T-cell (primary cell): ENCODE measurements at places on chromosomes 6 and 20. TPM values are rescaled to one million over a fixed set of nuclear protein-coding genes. Genes with fewer than 3 reads are reported as not detected.

NKAIN2 gene
- 0.13 TPM for total RNA-seq

NKX2-4 gene
- total RNA-seq, result not detected

C6orf15 gene
- total RNA-seq, result not detected

DNA sequence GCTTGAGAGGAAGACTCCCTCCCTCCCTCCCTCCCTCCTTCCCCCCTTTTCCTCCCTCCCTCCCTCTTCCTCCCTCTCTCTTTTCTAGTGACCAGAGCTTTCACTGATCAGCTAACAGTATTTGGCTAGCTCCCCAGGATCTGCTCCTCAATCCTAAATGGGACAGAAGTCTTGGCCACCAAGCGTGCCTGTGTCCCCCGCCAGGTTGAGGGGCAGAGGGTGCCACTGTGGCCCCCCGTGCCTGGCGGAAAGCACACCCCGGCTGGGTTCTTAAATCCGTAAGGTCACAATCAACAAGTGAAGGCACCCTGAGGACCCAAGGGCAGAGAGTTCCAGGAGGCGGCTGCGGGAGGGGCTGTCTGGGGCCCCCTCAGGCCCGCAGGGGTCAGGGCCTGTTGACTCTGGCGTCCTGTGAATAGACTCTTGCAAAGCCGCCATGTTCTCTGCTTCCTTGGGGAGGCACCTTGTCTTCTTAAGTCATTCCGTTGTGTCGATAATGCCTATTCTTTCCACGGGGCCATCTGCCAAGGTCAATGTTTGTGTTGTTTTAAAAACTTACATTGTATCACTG lies 38.9 kb upstream of the STX16 start:
- peaks cover 35% of the 10 kb centered on the region for H3K27me3 ChIP-seq
- no peak overlapping the region for H3K27ac ChIP-seq
- H3K4me3 ChIP-seq, result no peak overlapping the region
- DNase-seq, result no peak
- H3K36me3 ChIP-seq, result no peaks in the 10 kb centered on the region
- no peaks in the 10 kb centered on the region for H3K4me1 ChIP-seq

GRCh38 chr6:117446861-117447260 lies 21.1 kb upstream of the ROS1 start:
- no peak overlapping the region for H3K4me3 ChIP-seq
- no peak overlapping the region for H3K27ac ChIP-seq
- H3K4me1 ChIP-seq, result peaks cover 3% of the 10 kb centered on the region
- no peaks in the 10 kb centered on the region for H3K36me3 ChIP-seq
- no peaks in the 10 kb centered on the region for H3K27me3 ChIP-seq

GRCh38 chr6:33197431-33198048 lies 2.9 kb downstream of the RXRB start:
- peaks cover 48% of the 10 kb centered on the region for H3K36me3 ChIP-seq
- peaks cover 50% of the 10 kb centered on the region for H3K4me1 ChIP-seq
- H3K27ac ChIP-seq, result no peak overlapping the region
- H3K4me3 ChIP-seq, result no peak overlapping the region

DNA sequence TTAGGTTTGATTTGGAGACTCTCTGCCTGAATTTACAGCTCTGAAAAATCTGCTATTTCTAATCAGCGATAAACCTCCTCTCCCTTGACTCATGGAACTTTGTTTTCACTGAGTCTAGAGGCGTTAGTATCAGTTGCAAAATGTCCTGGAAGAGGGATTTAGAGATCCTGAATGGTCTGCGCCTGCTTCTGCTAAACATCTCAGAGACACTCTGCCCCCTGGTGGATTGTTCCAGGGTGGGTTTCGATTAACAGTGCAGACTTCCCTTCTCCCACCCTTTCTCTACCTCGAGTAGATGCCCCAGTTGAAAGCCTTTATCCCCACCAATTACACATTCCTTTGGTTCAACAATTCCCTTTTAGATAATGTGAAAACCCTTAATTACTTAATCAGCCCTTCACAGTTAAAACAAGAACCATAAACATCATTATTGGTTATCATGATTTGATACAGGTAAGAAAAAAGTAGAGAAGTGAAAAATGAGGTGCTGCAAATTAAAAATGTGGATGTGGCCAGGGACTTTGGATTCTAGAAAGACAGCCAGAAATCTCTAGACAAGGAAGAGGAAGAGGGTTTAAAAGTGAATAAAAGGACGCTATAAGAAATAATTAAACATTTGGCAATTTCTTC lies 5.5 kb downstream of the HTR1B start:
- no peak overlapping the region for H3K4me3 ChIP-seq
- H3K36me3 ChIP-seq, result no peaks in the 10 kb centered on the region
- no peak for DNase-seq
- H3K27me3 ChIP-seq, result peaks cover 12% of the 10 kb centered on the region

SLC17A4 gene
- total RNA-seq, result not detected

TSPO2 gene
- not detected for total RNA-seq

GRCh38 chr6:35177596-35177995 lies 36.2 kb upstream of the SCUBE3 start:
- H3K4me3 ChIP-seq, result no peak overlapping the region
- H3K27me3 ChIP-seq, result peaks cover 25% of the 10 kb centered on the region
- no peak for DNase-seq
- peaks cover 9% of the 10 kb centered on the region for H3K4me1 ChIP-seq
- H3K36me3 ChIP-seq, result no peaks in the 10 kb centered on the region
- no peak overlapping the region for H3K27ac ChIP-seq

DNA sequence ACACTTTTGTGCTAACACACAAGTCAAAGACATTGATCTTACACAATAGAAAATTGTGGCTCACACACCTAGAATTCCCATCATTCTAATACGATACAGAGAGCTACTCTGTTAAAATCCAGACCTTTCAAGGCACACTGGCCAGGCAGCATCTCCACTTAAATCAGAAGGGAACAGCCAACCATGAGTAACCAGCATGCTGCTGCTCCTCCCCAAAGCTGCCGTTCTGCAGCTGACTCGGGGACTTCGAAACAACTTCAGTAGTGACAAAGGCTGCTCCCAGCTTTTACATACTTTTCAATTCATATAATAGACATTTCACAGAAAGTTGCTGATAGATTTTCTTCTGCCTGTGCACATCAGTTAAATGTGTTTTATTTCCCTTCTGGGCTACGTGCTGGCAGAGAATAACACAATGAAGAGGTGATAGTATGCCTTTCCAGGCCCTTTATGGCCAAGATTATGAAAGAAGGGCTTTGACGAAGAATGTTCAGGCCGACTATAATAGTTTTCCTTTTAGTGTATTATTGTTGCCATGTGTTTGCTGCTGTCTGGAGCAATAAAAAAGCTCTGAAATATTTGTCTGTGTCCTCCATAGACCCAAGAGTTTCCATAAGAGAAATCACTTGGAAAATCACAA lies 159.0 kb downstream of the GMDS start:
- no peaks in the 10 kb centered on the region for H3K27me3 ChIP-seq
- H3K36me3 ChIP-seq, result no peaks in the 10 kb centered on the region
- no peak overlapping the region for H3K4me3 ChIP-seq
- peaks cover 4% of the 10 kb centered on the region for H3K4me1 ChIP-seq
- H3K27ac ChIP-seq, result no peak overlapping the region

LY6G5C gene
- 5.8 TPM for total RNA-seq

- no peaks in the 10 kb centered on the region for H3K27me3 ChIP-seq
- H3K27ac ChIP-seq, result peak overlapping the region; percentile 32
- no peaks in the 10 kb centered on the region for H3K36me3 ChIP-seq
- peak; percentile 35 for DNase-seq
- H3K4me1 ChIP-seq, result peaks cover 12% of the 10 kb centered on the region
These were observed 201.6 kb upstream of the SGK1 start for GRCh38 chr6:134519465-134519864.

DNA sequence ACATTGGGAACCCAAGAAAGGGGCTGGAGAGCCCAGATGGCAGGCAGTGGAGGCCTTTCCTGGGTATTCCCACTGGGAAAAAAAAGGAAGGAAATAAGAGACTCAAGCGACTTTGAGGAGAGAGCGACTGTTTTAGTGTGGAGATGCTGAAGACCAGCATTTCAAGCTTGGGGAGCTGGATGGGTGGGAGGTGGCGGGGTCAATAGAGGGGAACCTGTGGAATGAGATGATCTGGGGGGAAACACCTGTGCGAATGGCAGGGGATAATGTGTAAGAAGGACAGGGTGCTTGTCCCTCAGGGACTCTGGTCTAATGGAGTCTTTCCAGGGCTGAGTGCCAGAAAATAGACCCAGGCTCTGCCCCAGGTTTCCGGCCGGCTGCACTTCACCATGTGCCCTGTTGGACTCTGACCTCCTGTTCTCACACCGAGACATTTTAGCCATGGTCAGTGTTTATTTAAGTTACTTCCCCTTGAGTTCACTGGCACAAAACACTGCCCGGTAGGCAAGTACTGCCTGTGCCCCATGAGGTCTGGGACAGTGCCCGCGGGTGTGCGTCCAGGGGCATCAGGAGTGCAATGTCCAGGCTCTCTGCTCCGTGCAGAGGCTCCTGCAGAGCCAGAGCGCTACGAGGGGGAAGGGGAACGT lies 50.4 kb upstream of the NKX2-2 start:
- peaks cover 4% of the 10 kb centered on the region for H3K27me3 ChIP-seq
- H3K36me3 ChIP-seq, result no peaks in the 10 kb centered on the region
- no peak overlapping the region for H3K27ac ChIP-seq
- DNase-seq, result no peak
- no peak overlapping the region for H3K4me3 ChIP-seq

DNA sequence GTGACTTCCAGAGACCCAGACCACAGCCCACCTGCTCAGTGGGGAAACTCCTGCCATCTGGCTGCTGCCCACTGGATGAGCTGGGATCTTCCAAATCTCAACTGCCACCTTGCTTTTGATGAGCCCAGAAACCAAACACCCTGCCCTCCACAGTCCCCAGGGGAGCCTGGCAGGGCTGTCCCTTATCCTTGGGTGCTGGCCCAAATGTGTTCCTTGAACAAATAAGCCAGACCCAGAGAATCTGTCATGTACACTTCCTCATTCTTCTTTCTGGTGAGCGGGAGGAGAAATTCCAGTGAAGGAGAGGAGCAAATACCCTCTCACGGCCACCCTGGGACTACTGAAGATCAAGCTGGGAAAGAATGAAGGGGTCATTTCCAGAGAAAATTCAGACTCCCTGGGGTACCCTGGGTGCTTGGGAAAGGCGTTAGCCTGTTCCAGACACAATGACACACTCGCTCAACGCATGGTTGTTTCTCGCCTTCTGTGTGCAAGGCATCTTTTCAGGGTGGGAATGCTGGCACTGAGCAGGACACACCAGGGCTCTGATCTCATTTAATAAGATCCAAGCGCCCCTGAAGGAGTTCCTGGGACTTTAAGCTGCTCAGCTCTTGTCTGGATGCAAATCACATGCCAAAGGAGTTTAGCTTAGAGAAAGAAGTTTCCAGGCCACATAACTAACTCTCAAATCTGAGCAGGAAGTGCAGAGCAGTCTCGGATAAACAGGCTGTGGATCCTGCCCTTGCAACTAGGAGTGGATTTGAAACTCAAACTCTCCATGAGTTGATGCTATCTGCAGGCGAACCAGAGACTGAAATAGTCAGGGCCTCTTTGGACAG lies 38.5 kb downstream of the PXDC1 start:
- no peaks in the 10 kb centered on the region for H3K27me3 ChIP-seq
- H3K4me3 ChIP-seq, result no peak overlapping the region
- H3K36me3 ChIP-seq, result no peaks in the 10 kb centered on the region
- no peaks in the 10 kb centered on the region for H3K4me1 ChIP-seq
